SK-N-SH treated with all-trans-retinoic acid at 6 μM for 48 hours (cell line): ENCODE measurements at places on chromosomes 6 and 20.

GRCh38 chr6:37265860-37266259 is 7.9 kb upstream of the TMEM217 start:
- ATAC-seq, result no peak

DNA sequence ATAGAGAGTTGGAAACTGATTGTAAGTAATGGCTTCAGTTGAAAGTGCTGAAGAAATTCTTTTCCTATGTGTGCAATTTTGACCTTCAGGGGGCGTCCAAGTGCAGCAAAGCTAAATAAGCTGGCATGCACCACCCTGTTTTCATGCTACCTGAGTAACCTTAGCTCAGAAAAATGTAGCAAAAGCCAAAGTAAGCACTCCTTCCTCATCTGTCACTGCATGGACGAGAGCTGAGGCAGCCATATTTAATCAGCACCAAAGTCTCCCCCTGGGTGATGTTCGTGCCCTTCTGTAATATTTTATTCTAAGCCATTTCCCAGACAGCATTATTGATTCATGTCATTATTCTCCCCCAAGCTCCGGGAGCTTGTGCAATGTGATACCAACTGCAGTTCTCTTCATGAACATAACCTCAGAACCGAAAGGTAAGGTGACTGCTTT is 123.1 kb downstream of the RPS12 start:
- ATAC-seq, result peak; percentile 89

GRCh38 chr6:80698459-80698858 is 592.0 kb downstream of the BCKDHB start:
- ATAC-seq, result no peak

GRCh38 chr6:152736687-152737273 is 13.8 kb upstream of the VIP start:
- ATAC-seq, result no peak

DNA sequence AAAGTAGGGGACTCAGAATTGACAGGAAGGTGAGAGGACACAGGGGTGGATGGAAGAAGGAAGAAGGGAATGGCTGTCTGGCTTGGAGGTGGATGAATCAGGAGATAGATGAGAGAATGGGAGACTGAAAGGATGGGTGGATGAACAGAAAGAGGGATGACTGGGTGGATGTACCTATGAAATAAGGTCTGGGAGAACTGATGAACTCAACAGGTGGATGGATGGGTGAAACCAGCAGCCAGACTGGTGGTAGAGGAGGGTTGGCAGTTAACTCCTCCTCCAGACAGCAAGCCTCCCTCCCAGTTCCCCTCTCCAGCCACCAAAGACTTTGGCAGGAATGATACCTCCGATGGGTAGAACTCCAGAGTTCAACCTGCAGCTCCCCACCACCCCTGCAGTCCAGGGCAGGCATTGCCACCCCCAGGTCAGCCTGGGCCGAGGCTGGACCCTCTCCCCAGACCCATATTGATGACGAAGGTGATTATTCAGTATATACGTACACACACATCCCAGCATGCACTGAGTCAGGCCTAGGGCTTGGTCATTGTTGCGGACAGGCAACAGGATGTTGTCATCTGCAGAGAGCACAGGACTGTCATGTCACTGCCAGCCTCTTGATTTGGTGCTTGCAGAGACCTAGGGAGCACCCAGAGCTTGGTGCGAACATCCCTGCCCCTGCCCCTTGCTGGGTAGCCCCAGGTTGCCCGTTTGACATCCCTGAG is 2.0 kb downstream of the SUN5 start:
- no peak for ATAC-seq

DNA sequence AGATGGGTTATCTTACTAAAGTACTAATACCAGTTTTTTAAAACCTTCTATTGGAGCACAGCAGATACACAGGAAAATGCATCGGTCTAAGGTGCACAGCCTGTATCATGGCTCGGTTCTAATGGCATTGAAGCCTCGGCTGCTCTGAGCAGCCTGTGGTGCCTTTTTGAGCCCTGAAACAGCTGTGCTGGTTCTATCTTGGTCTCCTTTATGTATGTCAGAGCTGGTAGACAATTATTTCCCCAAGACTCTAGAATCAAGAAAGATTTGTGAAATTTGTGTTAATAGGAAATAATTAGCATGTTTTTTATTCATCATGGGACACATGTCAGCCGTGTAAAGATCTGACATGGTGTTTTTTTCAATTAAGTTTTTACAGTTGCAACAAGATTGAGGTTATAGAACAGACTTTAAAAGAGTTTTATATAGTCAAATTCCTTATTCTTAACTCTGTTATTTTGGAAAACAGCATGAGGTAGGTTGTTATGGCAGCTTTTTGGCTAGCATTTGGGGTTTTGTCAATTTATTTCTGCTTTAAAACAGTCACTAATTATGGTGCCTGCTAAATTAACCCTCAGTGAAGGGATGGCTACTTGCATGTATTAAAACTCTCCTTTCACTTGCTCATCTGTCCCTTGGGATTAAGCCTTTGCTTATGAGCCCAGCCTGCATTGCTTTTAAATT is 40.3 kb upstream of the C20orf144 start:
- ATAC-seq, result no peak

- no peak for ATAC-seq
These were observed 81.1 kb downstream of the SNX5 start for GRCh38 chr20:17887331-17888030.

DNA sequence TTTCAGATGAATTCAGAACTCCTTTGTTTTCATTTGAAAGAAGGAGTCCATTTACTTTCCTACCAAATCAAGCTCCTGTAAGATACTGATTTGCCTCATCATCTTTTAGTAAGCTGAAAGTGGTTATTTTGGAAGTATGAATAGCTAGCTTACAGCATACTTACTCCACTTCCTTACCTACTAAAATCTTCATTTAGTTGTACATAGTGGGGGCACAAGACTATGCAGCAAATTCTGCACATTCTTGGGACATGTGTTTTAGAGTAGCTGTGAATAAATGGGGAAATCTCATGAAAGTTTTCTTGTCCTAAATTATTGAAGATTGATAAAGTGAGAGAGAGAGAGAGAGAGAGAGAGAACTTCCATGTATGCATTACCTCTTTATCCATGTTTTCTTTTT is 256.3 kb downstream of the OGFRL1 start:
- ATAC-seq, result no peak

DNA sequence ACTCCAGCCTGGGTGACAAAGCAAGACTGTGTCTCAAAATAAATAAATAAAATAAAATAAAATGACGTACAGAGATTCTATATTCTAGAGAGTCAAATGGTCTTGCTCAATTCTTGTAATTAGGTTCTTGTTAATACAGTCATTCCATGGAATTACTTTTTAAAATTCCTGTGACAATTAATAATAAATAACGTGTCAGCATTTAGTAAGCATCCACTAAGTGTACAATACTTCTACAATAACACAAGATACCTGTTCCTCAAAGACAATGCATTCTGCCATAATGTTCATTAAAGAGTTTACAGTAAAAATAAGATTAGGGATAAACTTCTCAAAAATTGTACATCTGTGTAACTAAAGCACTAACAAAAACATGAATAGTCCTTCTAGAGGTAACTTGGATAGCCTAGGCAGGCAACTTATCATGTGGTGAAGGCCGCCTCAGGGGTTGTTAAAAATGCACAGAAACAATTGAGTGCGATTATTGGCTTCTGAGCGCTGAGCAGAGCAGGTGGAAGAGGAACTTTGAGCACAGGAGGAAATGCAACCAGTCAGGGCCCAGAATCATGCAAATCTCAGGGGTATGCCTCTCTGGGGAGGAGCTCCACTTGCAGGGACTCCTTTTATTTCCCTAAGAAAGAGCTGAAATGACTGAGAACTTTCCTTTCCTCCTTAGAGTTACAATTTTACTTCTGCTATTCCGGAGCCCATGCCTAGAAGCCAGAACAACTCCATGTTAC is 37.1 kb downstream of the QRSL1 start:
- no peak for ATAC-seq

- no peak for ATAC-seq
These were observed 2.7 kb downstream of the SLC32A1 start for GRCh38 chr20:38726804-38727606.

DNA sequence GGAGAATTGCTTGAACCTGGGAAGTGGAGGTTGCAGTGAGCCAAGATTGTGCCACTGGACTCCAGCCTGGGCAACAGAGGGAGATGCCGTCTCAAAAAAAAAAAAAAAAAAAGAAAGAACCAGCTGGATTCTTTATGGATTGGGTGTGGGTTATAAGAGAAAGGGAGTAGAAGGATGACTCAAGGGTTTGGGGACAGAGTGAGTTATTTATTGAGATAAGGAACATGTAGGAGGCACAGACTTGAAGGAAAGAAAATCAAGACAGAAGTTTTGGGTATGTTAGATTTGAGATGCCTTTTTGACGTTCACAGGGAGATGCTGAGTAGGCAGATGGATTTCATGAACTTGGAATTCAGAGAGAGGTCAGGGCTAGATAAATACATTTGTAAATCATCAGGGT is 47.6 kb downstream of the KIZ start:
- no peak for ATAC-seq

GRCh38 chr6:27806981-27807440 is 105.2 kb downstream of the OR2B2 start:
- peak; percentile 8 for ATAC-seq

DNA sequence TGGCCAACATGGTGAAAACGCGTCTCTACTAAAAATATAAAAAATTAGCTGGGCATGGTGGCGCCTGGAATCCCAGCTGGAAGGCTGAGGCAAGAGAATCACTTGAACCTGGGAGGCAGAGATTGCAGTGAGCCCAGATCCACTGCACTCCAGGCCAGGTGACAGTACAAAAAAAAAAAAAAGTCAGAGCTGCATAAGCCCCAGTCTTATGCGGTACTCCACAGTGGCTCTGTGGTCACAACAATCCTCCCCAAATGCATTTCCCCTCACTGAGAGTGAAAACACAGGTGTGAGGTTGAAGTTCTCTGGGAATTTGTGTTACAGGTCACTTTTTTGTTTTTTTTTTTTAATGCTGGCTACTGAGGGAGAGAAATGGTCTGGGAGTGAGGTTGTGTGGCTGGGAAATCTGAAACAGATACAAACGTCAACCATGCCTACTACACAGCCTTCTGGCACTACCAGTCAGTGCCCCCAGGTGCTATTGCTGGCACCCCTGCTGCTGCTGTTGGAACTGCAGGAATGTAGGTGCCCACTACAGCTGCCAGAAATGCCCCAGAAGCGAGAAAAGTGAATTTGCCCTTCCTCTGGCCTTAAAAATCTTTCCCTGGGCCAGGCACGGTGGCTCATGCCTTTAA is 5.7 kb downstream of the MRPS26 start:
- ATAC-seq, result 0 out of 3 replicates have a peak, but pooled peaks have one; percentile 18

DNA sequence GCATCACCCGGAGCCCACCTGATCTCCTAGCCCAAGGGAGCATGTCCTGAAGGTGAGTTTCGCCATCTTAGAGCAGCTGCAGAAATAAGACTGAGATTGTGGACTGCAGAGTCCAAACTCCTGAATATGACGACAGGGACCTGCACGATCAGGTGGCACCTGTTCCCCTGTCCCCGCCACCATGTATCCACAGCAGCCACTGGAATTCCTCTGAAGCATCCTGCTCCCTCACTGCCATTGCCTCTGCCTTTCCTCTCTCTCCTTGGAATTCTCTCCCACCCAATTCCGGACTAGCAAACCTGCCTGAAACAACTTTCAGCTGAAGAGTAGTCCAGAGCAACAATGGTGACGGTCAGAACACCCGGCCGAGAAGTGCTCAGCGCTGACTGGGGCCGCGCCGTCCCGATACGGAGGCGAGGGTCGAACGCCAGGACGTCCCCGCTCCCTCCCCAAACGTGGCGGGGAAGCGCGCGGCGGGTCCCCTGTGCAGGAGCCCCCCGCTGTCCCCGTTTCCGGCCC is 694 bp upstream of the FAM120B start:
- peak; percentile 59 for ATAC-seq

DNA sequence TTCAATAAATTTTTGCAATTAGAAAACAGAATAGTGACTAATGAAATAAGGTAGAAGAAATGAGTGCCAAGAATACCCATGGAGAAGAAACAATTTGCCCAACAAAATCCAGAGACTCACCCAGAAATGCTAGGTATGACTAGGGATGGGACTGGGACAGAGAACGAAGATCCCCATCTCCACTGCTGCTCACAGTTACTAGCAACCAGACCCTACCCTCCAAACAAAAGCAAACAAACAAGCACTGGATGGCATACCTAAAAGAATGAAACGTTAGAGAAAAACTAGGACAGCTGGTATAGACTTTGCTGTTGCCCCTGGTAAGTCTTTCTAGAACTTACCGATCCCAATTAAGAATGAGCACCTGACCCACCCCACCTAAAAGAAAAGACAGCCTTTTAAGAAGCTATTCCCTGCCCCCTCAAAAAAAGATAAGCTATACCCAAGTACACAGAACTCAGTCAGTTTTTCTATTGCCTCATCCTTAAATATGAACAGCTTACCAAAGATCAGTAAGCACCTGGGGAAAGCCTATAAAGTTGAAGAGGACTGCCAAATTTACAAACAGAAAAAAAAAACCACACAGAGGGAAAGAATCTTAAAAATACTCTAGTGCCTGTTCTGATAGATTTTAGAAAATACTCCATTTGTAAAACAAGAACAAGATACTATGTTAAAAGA is 31.7 kb downstream of the REPS1 start:
- no peak for ATAC-seq

GRCh38 chr20:21609221-21609620 is 95.4 kb upstream of the NKX2-2 start:
- ATAC-seq, result no peak

DNA sequence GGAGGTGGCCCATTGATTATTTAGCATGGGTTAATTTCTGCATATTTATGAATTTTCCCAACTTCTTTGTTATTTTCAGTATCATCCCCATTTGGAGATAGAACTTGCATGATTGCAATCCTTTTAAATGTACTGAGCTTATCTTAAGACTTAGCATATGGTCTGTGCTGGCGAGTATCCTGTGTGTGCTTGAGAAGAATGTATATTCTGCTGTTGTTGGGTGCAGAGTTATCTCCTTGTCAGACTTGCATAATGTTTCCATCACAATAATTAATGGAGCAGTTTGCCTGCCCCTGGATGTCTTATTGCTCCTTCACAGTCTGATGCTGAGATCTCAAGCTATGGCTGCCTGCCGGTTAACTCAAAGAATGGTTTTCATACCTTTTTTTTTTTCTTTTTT is 112.6 kb downstream of the CDYL start:
- ATAC-seq, result no peak

DNA sequence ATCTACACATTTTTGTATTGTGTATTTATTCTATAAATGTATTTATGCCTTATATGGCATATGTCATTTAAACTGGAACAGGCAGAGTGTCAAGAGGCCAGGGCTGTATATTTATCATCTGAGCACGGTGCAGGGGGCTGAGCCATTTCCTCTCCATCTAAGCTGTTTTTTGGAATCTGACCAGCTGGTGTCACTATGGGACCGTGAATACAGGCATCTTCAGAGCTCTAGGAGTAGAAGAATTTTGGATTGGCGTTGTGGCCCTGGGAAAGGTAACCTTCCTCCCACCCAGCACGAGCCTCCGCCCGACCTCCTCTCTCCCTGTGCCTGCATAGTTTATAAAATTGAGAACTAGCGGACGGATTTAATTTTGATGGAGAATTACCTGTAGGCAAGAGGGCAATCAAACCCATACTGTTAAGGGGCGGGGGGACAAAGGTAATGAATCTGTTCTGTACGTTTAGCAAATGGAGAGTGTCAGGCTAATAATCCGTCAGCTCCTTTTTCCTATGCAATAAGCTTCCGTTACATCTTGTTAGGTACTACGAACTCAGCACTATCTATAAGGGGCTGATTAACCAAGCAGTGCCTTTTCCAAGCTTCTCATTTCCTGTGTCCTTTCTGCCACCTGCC is 29.0 kb upstream of the EEF1E1 start:
- peak; percentile 96 for ATAC-seq

- no peak for ATAC-seq
These were observed 7.8 kb downstream of the CCNC start for GRCh38 chr6:99560668-99561067.

- ATAC-seq, result peak; percentile 90
These were observed 34.6 kb downstream of the HDAC2 start for GRCh38 chr6:113936093-113936934.
